Naive thymus-derived CD4-positive, alpha-beta T cell (primary cell): ENCODE measurements at places on chromosomes 2 and 18. TPM values are rescaled to one million over a fixed set of nuclear protein-coding genes. Genes with fewer than 3 reads are reported as not detected.

GRCh38 chr2:166897666-166898065, 9.4 kb downstream of the XIRP2 start:
- H3K4me3 ChIP-seq: no peak overlapping the region
- DNase-seq: no peak
- H3K36me3 ChIP-seq: no peaks in the 10 kb centered on the region
- no peaks in the 10 kb centered on the region for H3K4me1 ChIP-seq
- no peaks in the 10 kb centered on the region for H3K27me3 ChIP-seq

DNA sequence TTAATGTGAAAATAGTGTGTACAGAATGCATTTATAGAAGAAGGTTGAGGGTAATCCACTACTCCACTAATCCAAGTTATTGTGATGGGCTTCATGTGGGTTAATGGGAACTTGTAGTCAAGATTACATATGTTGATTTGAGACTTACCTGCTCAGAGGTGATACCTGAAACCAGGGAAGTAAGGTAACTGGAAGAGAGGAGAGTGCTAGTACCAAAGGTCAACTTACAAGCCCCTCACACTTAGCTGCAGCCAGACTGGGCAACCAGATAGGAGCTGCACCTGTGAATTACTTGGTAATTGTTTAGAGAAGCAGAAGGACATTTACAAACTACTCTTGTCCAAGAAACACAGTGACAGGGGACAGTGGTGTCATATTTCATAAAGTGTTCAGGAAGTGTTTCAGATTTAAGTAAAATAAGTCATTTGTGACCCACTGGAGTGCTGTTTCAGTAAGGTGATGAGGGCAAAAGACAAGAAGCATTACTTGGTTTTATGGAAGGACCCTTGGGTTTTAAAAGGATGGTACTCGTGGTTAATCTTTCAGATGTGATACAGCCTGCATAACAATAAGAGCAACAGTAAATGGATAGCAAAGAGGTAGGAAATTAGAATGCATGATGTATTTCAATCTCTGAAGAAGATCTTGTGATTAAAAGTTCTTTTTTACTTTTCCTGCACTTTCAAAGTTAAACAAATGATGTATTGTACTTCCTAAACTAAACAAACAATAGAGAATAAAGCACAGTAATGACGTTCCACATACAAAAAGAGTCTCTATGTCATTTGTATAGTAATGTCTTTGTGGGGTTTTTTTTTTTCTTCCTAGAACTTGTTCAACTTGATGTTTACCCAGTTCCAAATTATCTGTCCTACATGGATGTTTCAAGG, 189.3 kb downstream of the PHLPP1 start:
- H3K4me3 ChIP-seq: no peak overlapping the region
- H3K27ac ChIP-seq: no peak overlapping the region
- no peaks in the 10 kb centered on the region for H3K36me3 ChIP-seq
- no peaks in the 10 kb centered on the region for H3K27me3 ChIP-seq
- H3K4me1 ChIP-seq: no peaks in the 10 kb centered on the region
- no peak for DNase-seq

DNA sequence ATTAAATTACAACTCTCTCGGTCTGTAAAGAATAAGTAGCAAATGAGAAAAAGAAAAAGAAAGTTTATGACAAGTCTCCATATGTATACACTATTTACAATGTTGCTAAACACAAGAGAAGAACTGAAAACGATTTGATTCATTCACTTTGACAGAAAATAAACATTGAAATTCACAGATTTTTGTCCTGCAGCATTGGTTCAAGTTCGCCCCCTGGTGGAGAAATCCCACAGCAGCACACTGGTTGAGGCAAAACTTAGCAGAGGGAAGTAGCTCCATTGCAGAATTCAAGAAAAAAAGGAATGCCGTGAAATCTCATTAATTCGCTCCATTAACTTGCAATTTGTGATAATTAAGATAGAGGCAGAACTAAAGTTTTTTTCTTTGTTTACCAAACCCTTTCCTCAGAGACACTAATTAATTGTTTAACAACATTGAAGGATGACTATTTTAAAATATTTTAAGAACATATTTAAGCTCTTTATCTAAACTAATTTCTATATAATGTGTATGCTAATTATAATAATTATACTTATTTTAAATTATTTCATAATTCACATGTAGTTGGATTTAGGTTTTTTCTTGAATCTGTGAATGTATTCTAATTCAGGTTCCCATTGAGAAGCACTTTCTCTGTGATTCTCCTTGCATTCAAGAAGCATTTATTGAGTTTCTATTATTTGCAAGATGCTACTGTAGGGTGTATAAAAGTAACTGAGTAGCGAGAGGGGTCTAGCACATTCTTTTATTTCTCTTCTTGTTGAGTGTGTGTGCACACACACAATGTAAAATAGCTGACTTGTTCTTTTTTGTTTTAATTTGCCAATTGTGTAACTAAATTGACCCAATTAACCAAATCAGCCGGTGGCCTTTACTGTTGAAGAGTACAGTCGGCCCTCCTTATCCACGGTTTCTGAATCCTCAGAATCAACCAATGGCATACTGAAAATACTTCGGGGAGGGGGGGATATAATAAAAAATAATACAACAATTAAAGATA, 74.1 kb downstream of the COL4A3 start:
- H3K4me3 ChIP-seq: no peak overlapping the region
- H3K27me3 ChIP-seq: no peaks in the 10 kb centered on the region
- H3K36me3 ChIP-seq: no peaks in the 10 kb centered on the region
- DNase-seq: peak; percentile 16

- no peaks in the 10 kb centered on the region for H3K36me3 ChIP-seq
- H3K27me3 ChIP-seq: no peaks in the 10 kb centered on the region
These were observed 58.3 kb downstream of the FEZ2 start for GRCh38 chr2:36539631-36540030.

DNA sequence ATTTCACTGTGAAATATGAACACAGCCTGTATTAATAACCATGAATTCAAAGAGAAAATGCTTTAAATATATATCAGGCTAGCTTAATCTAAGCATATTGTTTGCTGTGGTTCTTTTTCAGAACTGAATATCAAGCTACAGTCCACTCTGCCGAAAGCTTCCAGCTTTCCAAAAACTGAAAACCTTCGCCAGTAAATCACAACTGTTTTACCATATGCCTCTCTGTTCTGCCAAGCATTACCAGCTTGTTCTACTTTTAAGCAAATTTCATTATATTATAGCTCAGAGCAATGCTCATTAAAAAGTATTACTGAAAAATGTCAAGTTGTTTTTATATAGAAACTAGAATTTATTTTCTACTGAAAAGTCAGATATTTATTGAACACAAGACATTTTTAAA, 277.4 kb downstream of the NRXN1 start:
- no peak overlapping the region for H3K27ac ChIP-seq
- no peak overlapping the region for H3K4me3 ChIP-seq
- H3K4me1 ChIP-seq: no peaks in the 10 kb centered on the region

- H3K4me1 ChIP-seq: peaks cover 84% of the 10 kb centered on the region
- DNase-seq: no peak
- H3K4me3 ChIP-seq: no peak overlapping the region
- H3K27me3 ChIP-seq: no peaks in the 10 kb centered on the region
- no peaks in the 10 kb centered on the region for H3K36me3 ChIP-seq
These were observed 28.1 kb downstream of the MAP4K4 start for GRCh38 chr2:101725515-101726192.

Gene DLX1
- total RNA-seq: not detected

Gene SLC11A1
- total RNA-seq: 399 TPM

Gene TUBA4B
- total RNA-seq: not detected

Gene FOXD4L1
- 0.46 TPM for total RNA-seq
